ENCODE measurements at places on chromosomes 7 and 10. TPM values are rescaled to one million over a fixed set of nuclear protein-coding genes. Genes with fewer than 3 reads are reported as not detected.
A peak's percentile ranks its signal among the peaks of the same experiment; 100 is the strongest.

Gene NANOS1
- 1.5 TPM for total RNA-seq

Gene CHN2
- total RNA-seq: 19.0 TPM

Gene CNTNAP2
- 2.1 TPM for total RNA-seq

Gene ATRNL1
- 14.1 TPM for total RNA-seq

Gene UPK3BL1
- 59.0 TPM for total RNA-seq

GRCh38 chr7:138258197-138258559 is 181.9 kb downstream of the AKR1D1 start:
- DNase-seq: no peak

DNA sequence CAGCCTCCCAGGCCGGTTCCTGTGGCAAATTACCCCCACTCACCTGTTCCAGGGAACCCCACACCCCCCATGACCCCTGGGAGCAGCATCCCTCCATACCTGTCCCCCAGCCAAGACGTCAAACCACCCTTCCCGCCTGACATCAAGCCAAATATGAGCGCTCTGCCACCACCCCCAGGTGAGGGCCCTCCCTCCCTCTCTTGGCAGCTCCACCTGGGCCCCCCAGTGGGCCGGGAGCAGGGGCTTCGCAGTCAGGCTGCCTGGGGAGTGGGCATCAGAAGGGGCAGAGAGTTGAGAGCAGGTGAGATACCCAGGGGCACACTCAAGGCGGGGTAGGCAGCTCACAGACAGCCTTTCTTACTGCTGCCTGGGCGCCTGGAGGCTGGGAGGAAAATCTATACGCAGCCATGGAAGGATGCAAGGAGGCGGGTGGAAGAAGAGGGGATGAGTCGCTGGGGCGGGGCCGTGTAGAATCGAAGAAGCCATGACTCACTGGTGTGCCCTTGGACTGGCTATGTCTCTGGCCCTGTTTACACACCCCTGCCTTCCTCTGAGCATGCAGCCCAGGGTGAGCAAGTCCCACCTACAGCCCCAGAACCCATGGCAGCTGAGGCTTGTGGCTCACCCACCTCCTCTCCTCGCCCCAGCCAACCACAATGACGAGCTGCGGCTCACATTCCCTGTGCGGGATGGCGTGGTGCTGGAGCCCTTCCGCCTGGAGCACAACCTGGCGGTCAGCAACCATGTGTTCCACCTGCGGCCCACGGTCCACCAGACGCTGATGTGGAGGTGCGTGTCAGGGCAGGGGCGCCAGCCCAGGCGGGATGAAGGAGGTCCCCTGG is 48.6 kb upstream of the PPIF start:
- no peak for DNase-seq

DNA sequence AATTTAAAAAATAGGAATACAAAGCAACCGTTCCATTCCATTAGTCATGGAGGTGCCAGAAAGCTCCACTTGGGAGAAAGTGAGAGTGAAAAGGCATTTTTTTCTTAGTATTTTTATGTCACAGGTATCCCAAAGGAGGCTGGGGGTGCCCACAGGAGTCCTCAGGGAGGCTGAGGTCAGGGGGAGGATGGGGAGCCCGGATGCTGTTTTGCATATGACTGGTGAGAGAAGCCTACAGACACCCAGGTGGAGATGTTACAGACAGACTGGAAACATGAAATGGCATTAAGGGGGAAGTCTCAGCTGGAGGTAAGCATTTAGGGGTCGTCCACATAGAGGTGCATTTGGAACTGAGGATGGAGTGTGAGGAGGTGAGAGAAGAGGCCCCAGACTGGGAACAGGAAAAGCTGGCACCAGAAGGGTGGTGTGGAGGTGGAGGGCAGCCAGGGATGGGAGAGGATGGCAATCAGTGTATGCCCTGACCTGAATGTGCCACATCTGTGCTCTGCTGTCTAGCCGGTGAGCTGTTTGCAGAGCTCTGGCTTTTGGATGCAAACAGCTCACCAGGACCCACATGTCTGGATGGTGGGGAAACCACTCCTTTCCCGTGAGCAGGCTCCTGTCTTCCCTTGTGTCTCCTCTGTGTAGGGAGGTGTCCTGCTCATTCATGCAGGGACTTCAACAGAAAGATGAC is 101.1 kb downstream of the RAMP3 start:
- DNase-seq: no peak

DNA sequence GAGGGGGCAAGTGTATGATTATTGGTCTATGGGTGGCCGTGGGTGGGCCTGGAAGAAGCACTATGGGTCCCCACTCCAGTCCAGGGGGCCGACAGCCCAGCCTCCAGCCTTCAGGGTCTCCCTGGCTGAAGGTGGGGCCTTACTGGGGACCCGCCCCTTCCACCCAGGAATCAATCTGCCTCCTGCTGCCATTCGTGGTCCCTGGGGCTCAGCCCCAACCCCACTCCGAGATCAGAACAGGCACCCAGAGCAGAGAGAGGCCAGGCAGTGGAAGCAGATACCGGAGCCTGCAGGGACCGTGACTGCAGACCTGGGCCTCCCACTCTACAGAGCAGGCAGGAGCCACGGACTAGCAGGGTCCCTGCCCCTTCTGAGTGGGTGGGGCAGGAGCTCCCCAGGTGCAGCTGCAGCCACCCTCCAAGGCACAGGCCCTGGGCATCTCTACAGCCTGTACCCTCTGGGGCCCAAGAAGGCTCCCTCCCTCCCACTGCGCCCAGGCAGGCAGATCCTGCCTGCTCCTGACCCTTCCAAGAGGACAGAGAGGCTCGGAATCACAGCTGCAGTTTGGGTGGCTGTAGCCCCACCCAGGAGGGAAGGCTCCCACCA is 13.6 kb upstream of the FOXL3 start:
- no peak for DNase-seq

GRCh38 chr7:122688400-122688998 is 10.4 kb downstream of the RNF133 start:
- DNase-seq: no peak

GRCh38 chr7:898460-898854 is 22.1 kb downstream of the GET4 start:
- DNase-seq: no peak

DNA sequence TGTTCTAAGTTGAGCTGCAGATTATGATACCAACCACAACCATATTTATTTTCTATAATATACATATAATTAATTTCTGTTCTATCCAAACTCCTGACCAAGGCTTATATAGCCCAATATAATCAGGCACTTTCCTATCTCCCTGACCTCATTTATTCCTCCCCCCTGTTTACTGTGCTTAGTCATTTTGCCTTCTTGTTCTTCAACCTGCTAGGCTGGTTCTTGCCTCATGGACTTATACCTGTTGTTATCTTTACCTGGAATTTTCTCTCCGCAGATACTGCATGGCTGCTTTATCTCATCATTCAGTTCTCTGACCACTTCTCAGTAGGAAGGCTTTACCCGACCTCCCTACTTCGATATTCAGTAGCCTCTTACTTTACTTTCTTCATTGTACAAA is 24.9 kb upstream of the FAM3C start:
- no peak for DNase-seq

DNA sequence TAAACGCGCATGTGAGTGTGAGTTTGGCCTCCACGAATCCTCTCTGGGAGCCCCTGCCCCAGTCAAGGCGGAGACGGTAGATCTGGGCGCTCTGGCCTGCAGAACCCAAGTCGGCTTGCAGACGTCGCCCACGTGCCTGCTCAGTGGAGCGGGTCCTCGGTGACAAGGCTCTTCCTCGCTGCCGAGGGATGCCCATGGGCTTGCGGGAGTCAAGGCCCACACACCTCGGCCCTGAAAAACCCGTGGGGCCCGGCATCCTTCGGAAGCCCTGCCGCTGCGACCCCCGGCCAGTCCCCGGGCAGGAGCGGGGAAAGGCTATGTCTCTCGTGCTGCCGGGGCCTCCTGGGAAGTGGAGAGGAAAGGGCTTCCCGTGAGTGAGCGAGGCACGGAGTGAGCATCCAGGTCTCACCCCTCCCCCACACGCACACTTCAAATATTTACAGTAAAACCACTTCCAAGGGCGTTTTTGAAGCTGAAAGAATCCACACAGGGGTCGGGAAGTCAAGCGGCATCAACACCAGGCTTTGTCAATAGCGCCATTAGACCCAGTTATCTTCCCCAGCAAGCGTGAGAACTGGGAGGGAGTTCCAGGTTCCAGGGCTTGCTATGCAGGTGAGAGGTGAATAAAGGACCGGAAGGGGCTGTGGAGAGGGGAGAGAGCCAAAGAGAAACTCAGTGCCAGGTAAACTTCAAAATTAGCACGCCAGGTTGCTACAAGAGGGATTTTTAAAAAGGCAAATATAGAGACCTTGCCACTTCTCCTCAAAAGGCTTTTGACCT is 1.1 kb upstream of the MNX1 start:
- no peak for DNase-seq

DNA sequence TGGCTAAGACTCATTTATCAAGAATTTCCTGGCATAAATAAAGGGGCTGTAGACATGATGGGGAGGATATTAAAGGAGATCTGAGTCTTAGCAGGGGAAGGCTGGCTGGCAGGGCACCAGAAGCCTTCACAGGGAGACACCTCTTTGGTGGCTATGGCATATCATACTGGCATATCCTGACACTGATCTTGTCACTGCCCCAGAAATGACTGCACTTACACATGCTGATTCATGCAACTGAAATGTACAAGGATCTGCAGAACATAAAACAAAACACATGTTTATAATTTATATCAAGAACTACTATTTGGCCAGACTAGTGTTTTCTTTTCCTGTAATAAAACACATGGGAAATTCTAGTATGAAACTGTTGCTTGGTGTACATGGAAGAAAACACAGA is 5.5 kb upstream of the LIPN start:
- DNase-seq: no peak

DNA sequence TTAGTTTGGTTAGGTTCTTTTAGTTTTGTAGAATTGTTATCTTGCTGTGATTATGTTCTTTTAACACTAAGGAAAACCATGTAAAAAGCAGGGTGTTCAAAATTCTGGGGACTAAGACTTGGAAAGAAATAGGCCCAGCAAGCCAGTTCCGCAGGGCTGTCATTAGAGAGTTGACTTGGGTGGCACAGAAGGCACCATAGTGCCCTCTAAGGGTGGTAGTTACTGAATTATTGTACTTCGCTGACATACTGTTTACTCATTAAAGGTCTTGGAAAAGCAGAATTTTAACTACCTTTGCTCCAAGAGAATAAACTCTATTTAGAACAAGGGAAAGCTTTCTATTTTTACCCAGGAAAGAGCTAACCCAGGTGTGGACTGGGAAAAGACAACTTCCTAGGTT is 86.5 kb downstream of the OTUD1 start:
- DNase-seq: peak; percentile 49

DNA sequence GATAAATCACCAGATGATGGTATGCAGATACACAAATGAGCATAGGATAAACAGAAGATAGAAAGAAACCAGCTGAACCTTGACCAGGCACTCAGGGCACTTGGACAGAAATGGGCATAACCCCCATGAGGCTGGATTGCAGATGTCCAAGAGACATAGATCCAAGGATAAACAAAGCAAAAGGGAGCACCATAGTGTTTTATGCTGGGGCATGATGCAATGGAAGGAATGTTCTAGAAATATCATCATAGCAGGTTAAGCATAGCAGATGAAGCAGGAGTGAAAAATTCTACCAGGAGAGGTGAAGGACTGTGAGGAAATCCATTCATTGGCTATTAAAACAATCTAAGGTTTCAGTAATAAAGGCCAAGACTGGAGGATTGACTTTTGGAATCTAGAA is 70.5 kb upstream of the TES start:
- DNase-seq: no peak

All from cardiac muscle cell (in vitro differentiated cells and primary cell).